ENCODE measurements at places on chromosomes 12 and 14.

DNA sequence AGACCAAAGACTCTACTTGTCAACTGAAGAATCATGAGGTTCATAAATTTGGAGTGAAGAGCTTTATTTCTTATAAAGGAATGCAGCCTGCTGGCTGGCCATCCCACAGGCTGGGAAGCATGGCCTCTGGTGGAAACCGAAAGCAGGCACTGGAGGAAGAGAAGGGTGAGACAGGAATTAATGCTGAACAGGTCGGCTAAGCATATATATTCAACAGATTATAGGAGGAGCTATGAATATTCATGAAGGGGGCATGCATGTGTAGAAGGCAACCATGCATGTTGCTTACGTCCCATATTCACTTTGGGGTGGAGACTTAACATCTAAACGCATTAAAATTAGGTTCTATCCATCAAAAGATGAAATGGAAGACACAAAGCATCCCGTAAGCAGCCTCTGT lies 20.6 kb upstream of the RGS6 start:
- no peak for DNase-seq

DNA sequence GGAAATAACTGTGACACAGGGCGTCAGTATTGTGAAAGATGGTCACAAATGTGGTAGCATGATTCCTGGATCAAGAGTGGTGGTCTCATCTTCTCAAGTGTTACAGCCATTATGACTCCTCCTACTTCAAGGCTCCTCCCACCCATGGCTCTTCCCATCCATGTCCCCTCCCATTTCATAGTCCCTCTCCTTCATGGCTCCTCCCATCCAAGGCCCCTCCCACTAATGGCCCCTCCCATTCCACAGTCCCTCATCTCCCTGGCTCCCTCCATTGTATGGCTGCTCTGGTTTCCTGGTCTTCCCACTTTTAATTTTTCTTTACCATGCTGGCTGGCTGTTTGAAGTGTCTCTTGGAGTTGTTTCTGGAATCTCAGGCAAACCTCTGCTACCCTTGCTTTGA lies 1375.2 kb upstream of the TMEM132C start:
- no peak for DNase-seq

- DNase-seq: no peak
These were observed 48.2 kb downstream of the MBIP start for GRCh38 chr14:36271939-36272907.

DNA sequence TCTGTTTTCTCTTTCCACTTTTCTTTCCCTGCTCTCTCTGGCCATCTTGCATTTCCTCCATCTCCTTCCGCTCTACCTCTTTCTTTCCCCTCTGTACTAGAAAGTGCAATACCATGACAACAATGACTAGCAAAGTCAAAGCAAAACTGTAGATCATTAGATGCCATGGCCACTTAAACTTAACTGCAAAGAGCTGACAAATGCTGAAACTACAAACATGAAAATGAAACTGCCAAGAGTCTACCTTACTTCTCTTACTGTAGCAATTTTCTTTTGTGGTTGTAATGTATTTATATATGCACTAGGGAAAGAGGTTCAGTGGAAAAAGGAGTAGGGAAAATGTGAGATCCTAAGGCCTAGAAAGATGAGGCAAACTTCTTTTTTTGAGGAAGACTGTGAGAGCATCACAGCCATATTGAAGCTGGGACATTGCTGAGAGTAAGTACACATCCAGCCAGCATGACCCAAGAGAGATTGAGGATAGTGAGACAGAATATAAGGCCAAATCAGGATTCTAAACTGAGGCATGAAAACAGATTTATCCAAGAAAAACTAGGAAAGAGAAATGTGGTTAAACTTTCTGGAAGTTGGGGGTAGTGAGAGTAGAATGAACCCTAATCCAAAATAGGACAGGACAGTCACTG lies 276.6 kb upstream of the NAV3 start:
- no peak for DNase-seq

DNA sequence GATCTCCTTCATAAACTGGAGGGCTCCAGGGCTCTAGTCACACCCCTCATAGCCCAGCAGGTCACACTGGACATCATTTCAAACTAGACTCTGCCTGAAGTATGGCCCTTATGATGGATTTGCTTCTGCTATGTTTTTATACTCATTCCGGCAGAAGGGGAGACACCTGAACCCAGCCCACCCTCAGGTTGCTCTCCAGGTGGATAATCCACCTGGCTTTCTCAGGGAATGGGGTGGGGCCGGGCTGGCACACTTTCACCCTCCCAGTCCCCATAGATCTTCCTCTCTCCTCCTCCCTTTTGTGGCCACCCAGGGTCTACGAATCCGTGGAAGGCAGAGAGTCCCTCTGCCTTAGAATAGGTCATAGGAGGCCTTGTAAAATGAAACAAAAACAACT lies 9.8 kb upstream of the KRT73 start:
- DNase-seq: no peak

DNA sequence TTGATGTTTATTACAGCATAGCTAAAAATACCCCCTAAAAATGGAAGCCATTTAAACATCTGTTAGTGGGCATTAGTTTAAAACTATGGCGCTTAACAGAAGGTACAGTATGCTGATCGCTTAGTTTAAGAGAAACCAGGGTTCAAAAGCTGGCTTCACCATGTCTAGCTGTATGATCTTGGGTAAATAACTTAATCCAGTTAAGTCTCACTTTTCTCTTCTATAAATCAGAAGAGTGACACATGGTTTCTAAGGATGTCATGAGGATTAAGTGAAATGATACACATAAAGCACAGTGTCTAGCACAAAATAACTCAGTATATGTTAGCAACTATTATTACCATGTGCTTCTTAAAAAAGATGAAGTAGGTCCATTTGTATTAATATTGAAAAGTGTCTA lies 38.7 kb downstream of the STK38L start:
- DNase-seq: no peak

GRCh38 chr12:83016218-83016835 lies 329.6 kb downstream of the TMTC2 start:
- no peak for DNase-seq

- DNase-seq: no peak
These were observed 81.2 kb upstream of the ATXN7L3B start for GRCh38 chr12:74456431-74456830.

DNA sequence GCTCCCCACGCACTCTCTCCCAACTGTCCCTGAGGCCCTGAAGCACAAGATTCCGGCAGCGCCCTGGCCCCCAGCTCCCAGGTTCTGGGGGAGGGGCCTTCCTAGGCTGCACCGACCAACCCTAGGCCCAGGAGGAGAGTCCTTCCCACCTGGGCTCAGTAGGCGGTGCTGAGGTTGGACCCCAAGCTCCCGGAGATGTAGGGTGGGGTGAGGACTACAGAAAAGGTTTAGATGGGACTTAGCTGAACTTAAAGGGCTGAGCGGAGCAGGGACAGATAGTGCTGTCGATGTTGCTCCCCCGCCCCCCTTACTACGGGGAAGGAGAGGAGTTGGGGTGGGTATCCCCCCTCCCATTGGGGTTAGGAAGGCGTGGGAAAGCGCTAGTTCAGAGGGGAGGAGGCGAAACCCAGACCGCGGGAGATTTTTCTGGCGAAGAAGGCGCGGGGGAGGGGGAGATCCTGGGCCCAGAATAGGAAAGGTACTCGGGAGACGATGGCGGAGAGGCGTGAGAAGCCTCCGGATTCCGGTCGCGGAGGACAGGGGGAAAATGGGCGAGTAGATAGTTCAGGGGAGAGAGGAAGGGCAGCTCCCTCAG lies 4.2 kb upstream of the BAZ2A start:
- no peak for DNase-seq

DNA sequence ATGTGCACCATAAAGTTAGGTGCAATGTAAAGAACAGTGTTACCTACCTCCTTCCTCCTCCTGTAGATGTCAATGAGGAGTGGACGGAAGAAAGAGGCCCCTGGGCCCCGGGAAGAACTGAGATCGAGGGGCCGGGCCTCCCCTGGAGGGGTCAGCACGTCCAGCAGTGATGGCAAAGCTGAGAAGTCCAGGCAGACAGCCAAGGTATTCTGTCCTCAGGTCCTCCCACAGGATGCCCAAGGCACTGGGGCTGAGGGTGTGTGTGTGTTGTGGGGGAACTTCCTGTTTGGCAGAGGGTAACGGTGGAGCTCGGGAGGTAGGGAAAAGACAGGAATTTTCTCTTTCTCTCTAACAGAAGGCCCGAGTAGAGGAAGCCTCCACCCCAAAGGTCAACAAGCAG lies 6.4 kb downstream of the ATN1 start:
- DNase-seq: no peak

DNA sequence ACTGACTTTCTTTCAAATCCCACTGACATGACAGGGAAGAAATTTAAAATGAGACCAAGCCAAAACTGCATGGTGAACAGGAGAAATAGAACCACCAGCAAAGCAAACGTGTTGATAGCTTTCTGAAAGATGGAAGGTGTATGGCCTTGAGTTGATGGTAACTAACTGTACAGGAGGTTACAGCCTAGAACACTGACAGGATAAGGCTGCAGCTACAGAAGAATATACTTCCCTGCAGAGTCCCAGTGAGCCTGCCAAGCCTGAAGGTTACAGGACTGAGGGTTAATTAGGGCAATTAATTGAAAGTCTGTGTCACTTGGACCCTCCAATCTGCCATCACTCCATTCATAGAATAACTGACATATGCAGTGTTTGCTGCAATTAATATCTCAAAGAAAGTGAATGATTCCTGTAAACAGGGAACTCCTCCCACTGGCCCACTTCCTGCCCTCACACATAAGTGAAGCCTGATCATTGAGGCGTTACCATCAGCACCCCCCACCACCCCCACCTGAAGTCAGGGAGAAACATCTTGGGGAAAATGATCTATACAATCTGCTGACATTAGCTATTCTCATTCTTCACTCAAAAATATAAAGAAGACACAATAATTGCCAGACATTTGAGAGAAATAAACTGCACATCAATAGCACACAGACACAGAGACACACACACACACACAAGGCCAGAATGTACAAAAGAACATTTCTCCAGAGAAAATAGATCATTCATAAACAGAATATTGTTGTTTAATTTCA lies 73.4 kb downstream of the GTF2A1 start:
- no peak for DNase-seq

DNA sequence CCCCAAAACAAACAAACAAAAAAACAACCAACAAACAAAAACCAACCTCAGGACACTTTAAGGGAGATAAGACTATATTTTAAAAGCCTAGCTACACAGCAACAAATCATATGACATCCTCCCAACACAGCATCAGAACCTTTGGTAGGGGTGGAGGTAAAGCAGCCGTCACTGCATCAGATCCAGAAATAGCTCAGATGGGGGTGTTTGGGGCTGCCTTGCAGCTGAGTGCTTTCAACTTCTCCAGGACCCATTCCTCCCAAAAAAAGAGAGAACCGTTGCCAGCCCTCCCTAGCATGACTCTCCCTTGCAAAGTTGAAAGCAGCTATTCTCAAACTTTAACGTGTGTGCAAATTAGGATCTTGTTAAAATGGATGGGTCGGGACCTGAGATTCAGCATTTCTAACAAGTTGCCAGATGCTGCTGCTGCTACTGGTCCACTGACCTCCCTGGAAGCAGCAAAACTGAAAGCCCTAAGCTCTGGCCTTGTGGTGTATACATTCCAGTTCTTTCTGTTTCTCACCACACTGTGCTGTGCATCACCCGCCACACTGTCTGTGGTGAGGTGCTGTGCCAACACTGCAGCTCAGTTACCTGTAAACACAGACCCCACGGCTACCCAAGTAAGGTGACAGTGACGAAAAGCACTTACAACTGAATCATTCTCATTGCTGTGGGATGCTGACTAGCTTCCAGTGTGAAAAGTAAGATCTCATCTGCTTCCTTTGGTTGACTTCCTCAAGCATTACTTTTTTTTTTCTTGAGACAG lies 54.0 kb downstream of the SLC38A1 start:
- peak; percentile 61 for DNase-seq

DNA sequence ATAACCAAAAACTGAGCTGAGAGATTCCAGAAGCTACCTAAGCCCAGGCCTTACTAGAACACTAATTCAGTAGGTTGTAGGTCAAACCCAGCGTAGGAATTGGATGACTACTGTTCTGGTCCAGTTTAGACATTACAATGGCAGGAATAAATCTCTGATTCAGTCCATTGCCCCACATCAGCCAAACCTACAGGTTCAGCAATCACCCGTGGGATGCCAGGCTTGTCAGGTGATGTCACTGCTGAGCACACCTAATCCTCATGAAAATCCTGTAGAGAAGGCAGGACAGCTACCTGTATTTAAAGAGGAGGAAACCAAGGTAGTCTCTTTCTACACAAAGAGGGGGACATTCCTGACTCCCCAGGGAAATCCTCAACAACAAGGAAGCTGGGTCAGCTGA lies 63.7 kb downstream of the RFX4 start:
- no peak for DNase-seq

GRCh38 chr12:39329018-39329417 lies 113.9 kb downstream of the KIF21A start:
- DNase-seq: no peak

GRCh38 chr12:73514672-73515071 lies 1023.0 kb upstream of the ATXN7L3B start:
- DNase-seq: no peak

GRCh38 chr12:103840462-103840875 lies 565 bp downstream of the NT5DC3 start:
- DNase-seq: no peak

DNA sequence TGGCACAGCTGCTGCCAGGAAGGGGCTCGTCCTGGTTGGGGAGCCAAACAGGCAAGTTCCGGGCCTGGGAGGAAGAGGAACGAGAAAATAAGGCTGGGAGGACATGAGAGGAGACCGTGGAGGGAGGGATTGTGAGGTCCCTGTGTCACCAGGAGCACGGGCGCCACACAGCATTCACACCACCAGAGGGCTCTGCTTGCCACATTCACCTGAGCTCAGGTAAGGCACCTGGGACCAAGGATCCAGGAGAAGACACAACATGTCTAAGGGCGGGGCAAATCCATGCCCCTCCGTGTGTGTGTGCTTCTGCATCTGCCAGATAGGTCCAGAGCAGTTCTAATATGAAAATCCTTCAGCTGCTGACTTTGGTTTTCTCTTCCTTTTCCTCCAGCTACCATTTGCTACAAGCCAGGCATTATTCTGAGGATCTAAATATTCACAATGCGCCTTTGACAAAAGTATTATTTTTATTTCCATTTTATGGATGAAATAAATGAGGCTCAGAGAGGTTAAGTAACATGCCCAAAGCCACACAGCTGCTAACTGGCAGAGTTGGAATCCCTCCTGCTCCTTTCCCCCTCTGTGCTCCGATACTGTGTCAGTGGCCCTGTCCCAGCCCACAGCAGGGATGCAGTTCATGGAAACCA lies 14.6 kb downstream of the RAPGEF3 start:
- no peak for DNase-seq

DNA sequence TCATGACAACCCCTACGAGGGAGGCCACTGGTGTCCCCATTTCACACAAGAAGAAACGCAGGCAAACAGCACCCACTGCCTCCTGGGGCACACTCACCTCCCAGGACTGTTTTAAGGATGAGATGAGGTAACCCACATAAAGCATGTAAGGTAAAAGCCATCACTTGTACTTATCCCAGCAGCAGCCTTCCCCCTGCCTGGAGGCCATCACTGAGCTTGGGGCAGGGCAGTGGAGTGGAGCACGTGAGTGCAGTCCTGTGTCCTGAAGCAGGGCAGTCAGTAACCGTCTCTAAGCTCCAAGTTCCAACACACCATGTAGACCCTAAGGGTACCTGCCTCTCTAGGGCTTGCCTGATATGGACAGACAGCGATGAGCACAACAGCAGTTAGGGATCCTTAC lies 1.7 kb downstream of the POLE start:
- DNase-seq: no peak

- peak; percentile 53 for DNase-seq
These were observed 652 bp upstream of the SELPLG start for GRCh38 chr12:108634341-108634751.

Data from MV-4-11 (cell line).